ENCODE measurements at places on chromosomes 1 and 21.

DNA sequence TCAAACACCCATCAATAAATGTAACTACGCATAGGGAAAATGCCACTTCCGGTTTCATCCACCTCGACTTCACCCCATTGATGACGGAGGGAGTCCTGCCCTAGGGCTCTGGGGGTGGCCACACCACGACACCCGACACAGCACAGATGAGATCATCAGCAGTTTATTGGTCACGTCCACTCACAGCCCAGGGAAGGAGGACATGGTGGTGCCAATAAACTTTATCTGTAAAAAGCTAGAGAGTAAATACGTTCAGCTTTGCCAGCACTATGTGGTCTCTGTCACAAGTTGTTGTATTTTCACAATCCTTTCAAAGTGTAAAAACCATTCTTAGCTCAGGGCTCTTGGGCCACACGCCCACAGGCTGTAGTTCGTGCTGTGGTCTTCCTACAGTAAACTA is 16.3 kb downstream of the SETD4 start:
- no peak for DNase-seq

GRCh38 chr1:61520401-61520800 is 204.5 kb downstream of the TM2D1 start:
- no peak for DNase-seq

- DNase-seq: no peak
These were observed 57.5 kb downstream of the ATP5PO start for GRCh38 chr21:33857846-33858666.

DNA sequence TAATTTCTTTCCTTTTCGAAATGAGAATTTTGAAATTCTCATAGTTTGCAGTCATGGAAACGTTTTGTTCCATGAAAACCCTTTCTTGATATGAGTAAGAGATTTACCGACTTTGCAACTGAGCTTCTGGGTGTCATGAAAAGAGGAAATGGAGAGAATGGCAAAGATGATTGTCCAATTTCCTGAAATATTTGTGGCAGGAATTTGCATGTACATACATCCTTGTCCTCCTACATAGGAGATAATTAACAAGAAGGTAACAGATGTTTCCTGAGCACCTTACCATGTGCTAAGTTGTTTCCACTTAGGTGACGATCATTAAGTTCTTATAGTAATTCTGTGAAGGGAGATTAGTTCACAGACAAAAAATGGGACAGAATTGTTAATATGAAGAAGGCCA is 170.7 kb downstream of the NEGR1 start:
- no peak for DNase-seq

DNA sequence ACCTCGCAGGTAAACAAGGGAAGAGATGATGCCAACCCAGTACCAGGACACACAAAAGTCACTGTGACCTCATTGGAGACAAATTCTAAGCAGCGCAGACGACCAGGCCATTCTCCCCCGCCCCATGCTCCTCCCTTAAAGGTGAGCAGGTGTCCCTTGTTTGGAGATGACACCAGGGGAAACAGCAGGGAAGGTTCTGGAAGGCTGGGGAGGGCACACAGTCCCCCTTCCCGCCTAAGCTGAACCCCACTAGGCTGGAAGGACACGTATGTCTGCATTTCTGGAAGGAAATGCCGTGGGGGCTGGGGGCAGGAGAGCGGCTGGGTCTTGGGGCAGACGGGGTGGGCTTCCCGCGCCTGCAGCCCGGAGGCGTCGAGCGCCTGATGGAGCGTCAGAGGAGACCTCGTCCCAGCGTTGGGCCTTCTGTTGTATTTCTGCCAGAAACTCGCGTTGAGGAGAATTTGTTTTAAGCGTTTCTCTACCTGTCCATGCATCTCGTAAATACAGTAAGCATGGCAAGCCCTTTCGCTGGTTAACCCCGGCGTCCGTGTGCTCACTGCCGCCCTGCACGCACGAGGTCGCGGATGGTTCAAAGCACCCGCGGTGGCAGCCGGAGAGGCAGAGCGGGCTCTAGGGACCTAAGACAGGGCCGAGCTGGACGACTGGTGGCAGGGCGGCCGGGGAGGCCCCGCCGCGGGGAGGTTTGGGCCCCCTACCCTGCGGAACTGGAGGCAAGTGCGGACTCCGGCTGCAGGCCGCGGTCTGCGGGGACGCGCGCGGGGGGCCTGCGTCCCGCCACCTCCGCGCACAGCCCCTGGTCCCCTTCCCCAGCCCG is 1.2 kb upstream of the LHX4 start:
- peak; percentile 17 for DNase-seq

- DNase-seq: no peak
These were observed 145.8 kb upstream of the TMPRSS15 start for GRCh38 chr21:18549214-18549905.

- no peak for DNase-seq
These were observed 472.2 kb upstream of the RUNX1 start for GRCh38 chr21:35521293-35521692.

- no peak for DNase-seq
These were observed 181.2 kb upstream of the SGIP1 start for GRCh38 chr1:66352792-66353191.

DNA sequence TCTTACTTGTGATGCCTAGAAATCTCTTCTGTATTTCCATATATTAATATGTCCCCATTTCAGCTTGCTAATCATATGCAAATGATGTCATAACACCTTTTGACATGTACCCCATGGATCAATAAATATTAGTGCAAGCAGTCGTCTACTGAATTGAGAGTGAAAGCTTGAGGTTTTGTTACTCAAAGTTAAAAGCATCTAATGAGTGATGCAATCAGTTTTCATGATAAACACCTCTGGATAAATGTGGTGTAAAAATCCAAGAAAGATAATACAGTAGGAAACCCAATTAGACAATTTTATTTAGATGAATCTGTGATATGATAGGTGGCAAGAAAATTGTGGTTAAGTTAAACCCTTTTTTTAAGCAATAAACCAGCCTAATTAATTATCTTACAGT is 141.2 kb upstream of the DMRTA2 start:
- no peak for DNase-seq

DNA sequence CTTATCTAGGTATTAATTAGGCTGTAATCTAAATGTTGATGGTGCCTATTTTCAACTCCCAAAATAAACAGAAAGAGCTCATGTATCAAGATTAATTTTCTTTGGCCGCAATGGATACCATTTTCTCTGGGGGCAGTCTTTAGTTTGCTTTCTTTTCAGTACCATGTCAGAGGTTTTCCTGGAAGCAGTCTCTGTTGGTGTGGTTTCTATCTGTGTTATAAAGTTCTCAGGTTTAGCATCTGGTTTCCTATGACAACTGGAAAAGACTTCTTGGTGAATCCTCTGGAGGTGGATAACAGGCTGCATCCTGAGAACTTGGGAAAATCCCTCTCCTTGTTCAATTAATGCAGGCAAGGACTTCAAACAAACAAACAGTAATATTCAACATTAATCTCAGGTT is 38.7 kb upstream of the BATF3 start:
- no peak for DNase-seq

- DNase-seq: no peak
These were observed 103.3 kb downstream of the AKT3 start for GRCh38 chr1:243746751-243747150.

DNA sequence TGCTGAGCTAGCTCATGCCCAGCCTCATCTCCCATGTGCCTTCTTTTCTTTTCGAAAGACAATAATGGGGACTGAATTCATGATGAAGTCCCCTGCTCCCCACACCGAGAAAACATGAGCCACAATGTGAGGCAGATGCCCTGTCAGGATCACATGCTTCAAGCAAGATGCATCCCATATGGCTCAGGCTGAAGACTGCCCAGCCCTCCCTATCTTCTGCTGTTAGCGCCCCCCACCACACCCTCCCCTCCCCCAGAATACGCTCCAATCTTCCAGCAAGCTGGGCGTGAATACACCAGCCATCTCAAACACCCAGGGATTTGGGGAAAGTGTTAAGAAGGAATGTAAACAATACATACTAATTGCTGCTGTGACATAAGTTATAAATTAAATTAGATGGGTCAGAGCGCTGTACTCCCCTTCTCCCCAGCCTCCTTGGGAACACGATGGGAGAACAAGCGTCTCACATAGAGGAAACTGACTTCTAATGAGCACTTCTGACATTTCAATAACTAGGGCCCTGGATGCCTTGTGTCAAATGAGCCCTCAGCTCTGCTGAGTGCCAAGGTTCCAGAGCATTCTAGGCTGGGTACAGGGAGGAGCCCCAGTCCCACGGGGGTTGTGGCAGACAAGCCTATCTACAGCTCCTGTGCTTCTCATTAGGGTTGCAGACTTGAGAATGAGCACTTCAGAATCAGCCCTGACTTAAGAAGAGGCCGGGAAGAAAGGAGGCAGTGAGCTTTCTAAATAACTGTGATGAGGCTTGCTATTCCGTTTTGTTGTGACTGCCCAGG is 55.6 kb downstream of the TNR start:
- no peak for DNase-seq

DNA sequence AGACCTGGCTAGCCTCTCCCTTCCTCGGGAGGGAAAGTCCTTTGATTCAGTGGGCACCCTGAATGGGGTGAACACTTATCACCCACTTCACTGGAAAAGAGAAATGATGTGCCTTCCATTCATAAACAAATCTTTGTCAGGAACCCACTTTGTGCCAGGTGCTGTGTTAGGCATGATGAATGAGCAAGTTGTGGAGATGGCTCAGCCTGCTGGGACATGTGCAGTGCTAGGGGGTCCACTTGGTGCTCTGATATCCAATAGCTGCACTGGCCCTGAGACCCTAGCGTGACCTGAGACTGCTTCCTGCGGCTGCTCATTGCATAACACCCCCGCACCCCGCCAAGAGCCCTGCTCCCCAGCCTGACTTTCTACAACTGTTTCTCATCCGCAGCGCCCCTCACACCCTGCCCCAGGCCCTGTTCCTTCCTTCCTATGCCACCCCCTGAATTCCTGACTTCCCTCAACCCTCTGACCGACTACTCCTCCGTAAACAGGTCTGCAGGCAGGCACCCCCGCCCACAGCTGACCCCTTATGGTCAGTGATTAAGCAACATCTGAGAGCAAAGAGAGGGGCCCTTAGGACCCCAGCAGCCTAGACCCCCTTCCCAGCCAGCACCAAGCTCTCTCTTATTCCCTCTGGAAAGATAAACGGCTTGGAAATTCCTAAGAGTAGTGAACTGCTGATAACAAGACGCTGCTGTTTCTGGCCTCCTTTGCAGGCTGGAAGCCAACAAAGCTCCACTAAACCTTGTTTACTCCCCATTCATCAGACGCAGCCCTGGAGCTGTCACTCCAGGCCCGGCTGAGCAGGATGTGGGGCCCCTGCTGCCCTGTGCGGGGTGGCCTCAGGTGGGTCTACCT is 12.9 kb downstream of the CSRP1 start:
- no peak for DNase-seq

DNA sequence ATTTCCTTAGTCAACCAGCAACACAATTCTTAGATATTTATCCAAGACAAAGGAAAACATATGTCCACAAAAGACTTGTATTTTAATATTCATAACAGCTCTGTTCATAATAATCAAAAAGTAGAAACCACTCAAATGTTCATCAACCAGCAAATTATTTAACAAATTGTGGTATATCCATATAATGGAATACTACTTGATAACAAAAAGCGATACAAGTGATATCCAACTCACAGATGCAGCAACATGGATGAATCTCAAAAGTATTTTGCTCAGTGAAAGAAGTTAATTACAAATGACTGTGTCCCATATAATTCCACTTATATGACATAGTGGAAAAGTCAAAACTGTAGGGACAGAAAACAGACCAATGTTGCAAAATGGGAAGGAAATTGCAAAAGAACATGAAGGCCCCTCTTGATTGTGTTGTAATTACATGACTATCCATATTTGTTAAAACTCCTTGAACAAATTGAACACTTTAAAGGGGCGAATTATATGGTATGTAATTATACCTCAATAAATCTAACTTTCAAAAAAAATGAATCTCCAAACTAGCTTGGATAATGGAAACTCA is 116.9 kb downstream of the EDEM3 start:
- no peak for DNase-seq

- peak; percentile 66 for DNase-seq
These were observed 1.3 kb downstream of the EDARADD start for GRCh38 chr1:236395230-236395946.

GRCh38 chr1:23481904-23482303 is 2.1 kb downstream of the ASAP3 start:
- DNase-seq: no peak

- DNase-seq: no peak
These were observed 272.3 kb upstream of the ST6GALNAC5 start for GRCh38 chr1:76595024-76595423.

GRCh38 chr21:45357436-45358260 is 47.3 kb upstream of the COL18A1 start:
- no peak for DNase-seq

DNA sequence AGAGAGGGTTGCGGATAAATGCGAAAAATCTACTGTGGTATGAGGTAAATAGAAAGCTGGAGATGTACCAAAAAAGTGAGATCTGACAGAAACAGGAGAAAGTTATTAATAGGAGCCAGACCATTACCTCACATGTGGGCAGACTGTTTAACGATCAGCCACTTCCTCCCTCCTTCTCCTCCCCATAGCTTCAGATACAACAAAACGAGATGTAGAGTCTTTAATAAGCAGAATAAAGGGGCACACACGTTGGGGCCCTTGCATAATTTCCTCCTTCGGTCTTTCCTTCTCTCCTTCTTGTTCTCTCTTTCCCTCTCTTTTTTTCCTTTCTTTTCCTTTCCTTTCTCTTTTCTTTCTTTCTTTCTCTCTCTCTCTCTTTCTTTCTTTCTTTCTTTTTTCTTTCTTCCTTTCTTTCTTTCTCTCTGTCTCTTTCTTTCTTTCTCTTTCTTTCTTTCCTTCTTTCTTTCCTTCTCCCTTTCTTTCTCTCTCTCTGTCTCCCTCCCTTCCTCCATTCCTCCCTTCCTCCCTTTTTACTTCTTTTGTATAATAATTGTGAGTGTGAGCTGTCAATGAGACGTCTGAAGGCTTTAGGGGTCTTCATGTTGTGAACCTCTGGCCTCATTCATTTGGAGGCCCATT is 242.1 kb downstream of the GRIK1 start:
- DNase-seq: no peak

DNA sequence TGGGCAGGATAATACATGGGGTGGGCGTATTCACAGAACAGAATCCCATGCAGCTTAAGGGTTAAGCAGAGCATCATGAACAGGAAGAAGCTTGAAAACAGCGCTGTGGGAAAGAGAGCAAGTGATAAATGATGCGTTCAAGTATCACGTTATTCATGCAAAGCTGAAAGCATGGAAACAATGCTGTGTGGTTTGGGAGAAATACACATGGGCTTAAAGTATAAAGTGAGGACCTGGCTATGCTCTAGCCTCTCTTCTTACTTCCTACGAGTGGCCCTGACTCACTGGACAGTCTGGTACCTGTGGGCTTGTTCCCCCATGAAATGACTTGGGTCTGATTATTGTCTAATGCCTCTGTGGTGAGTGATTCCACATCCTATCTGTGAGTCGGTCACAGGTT is 25.7 kb downstream of the TMPRSS2 start:
- no peak for DNase-seq

Data from T-helper 2 cell treated with Interferon-gamma antibody and Interleukin-4, amounts not matched to agents 5 μg/mL and 100 μg/mL, for 36 hours (primary cell).